ENCODE measurements at places on chromosomes 12 and 14.

DNA sequence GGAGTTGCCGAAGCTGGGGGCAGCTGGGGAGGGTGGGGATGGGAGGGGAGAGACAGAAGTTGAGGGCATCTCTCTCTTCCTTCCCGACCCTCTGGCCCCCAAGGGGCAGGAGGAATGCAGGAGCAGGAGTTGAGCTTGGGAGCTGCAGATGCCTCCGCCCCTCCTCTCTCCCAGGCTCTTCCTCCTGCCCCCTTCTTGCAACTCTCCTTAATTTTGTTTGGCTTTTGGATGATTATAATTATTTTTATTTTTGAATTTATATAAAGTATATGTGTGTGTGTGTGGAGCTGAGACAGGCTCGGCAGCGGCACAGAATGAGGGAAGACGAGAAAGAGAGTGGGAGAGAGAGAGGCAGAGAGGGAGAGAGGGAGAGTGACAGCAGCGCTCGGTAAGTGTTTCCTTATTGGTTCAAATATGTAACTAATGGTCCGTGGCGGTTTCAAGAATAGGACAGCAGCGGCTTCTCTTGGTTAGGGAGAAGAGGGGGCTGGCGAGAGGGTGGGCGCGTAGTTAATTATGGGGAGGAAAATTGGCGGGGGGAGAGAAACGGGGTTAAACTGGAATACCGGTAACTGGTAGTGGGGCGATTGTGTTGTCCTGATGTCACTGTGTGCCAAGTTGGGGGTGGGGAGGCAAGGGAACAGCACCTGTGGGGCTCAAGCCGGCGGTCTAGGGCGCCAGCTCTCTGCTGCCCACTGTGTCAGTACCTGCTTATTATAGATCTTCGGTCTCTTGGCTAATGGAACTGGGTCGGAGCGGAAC lies 8.4 kb downstream of the HOXC8 start:
- no peak for DNase-seq

- no peak for DNase-seq
These were observed 140.6 kb downstream of the ITPR2 start for GRCh38 chr12:26692407-26692806.

DNA sequence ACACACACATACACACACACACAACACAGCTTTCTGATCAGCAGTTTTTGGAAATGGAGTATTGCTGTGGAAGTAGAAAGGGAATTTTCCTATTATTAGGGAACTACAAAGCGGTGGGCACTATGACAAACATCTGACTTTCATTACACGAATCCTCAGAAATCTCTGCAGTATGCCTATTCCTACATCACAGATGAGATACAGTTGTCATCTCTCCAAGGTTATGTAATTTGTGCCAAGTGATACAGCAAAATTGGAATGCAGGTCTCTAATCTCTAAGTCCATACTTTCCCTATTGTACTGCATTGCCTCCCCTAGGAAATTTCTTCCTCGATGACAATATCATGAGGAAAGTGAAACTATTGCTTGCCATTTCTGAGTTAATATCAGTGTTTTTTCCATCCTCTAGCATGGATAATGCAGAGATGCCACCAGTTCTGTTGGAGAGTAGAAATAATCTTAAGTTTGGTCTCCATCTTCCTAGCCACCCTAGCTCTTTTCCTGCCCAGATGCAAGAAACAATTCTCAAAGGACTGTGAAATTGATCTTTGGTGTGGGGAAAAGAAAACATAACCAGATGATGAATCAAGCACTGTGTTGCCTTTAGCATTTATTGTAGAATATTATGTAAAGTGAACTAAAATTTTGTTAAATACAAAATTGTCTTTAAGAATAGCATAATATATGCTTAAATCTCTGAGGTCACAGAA lies 94.7 kb downstream of the ERGIC2 start:
- DNase-seq, result no peak

DNA sequence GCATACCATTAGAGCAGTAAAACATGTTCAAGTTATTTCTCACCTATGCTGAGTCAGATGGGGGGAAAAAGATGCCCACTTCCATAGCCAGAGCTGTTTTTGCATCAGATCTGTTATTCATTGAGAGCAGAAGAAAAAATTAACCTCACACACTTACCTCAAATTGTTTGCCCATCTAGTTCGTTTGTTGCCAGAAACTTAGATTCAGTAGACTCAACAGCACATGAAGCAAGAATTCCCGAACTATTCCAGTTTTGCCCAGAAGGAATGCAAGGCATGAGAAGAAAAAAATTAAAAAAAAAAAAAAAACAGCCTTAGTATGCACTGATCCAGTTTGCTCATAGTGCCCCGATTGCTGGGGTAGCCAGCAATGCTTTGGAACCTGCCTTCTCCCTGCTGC lies 12.4 kb upstream of the DPF3 start:
- DNase-seq, result peak; percentile 67

GRCh38 chr12:50271724-50272247 lies 11.5 kb downstream of the LIMA1 start:
- DNase-seq, result no peak

- DNase-seq, result no peak
These were observed 555.9 kb downstream of the VRK1 start for GRCh38 chr14:97353102-97353501.

DNA sequence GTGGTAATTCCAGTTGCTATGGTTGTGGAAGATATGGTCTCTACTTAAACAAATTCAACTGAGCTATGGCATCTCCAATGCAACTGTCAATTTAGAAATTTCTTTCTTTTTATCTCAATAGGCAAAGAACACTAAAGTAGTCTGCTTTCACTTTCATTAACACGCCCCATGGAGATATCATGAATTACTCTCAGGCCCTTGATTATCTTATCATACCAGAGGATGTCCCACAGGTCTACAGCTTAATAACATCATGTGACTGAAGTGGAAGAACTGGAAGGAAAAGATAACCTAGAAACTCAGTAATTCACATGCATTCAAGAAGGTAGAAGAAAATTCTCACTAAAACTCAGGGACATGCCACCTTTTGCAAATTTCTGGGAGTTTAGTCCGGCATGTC lies 114.3 kb downstream of the FLRT2 start:
- DNase-seq, result no peak

- DNase-seq, result no peak
These were observed 926.8 kb downstream of the BCL11B start for GRCh38 chr14:98345161-98345560.

GRCh38 chr12:78878459-78878858 lies 13.9 kb downstream of the SYT1 start:
- no peak for DNase-seq

- DNase-seq, result peak; percentile 56
These were observed 42.0 kb downstream of the GPHB5 start for GRCh38 chr14:63276492-63277342.

- no peak for DNase-seq
These were observed 11.7 kb upstream of the RPS6KL1 start for GRCh38 chr14:74934476-74935359.

DNA sequence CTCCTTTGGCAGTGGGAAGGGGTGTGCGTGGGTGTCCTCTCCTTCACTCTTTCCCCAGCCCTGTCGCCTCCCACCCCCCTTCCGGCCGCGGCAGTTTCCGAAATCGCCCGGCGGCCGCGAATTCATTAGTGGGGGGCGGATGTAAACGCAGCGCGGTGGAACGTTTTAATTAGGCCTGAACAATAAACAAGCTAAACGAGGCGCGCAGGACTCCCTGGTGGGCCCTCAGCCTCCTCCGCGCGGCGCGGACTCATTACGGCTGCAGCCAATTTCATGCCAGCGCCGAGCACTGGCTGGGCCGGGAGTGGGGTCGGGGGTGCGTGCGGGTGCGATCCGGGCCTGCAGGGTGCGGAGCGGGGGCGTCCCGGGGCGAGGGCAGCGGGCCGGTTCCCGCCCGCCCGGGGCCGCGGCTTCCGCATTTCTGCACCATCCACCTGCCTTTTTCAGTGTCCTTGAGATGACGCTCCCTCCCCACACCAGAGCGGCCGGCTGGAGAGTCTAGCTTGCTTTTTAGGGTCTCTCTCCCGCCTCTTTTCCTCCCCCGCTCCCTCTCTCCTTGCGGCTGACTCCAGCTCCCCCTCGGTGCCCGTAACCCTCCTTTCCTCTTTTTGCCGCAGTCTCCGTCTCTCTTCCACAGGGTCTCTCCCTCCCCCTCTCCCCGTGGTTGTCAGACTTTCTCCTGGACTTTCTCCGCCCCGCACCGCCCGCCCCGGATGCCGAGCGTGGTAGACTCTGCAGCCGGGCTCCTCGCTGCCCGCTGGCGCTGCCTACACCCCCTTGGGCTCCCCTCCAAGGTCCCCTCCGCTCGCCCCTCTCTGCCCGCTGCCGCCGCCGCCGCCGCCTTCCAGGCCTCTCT lies at the start of gene CISTR:
Gene CISTR, minus strand, starts transcription at position 644 of the 856 bp plus-strand sequence.
- DNase-seq, result no peak

DNA sequence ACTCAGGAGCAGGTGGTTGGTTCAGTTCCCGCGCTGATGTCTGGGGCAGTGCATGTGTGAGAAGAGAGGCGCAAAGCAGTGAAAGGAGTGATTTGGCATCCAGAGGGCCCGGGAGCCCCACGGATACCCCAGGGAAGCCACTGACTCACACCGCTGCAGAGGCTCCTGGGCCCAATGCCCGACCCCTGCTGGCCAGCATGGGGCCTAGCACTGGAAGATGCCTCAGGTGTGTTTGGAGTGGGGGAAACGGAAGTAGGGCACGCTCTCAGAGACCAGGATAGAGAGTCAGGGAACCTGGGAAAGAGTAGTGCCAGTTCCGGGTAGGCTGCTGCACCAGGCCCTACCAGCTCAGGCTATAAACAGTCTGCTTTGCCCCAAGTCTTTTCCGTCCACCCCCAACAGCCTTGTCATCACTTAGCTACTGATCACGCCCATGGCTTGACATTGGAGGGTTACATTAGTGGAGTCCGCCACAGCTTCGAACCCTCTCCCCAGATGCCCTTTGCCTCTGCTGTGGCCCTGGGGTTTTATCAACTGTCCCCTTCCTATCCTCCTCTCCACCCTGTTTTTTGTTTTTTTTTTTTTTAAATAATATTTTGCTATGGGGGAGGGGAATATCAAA lies 9.5 kb upstream of the CSAD start:
- DNase-seq, result peak; percentile 78

DNA sequence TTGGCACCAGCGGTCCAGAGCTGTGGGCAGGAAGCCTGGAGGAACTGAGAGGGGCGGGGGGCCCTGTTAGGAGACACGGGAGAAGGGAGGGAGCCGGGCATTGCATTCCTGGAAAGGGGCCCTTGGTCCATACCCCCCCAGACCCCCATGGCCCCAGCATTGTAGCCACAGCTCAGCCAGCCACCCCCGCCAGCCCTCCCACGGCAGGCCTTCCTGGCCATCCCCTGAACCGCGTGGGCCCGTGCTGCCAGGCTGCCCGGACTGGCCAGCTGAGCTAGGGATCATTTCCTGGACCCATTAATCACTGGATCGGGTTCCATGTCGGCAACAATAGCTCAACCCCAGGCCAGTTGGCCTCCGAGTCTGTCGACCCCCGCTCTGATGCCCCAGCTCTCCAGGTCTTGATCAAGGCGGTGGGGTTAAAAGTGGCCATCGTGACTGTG lies 39.8 kb upstream of the DIO3 start:
- DNase-seq, result no peak

GRCh38 chr14:81521356-81521755 lies 12.3 kb downstream of the SEL1L start:
- no peak for DNase-seq

- no peak for DNase-seq
These were observed 3.3 kb upstream of the RASAL1 start for GRCh38 chr12:113138826-113139225.

- no peak for DNase-seq
These were observed 54.5 kb upstream of the IGF1 start for GRCh38 chr12:102534899-102535298.

DNA sequence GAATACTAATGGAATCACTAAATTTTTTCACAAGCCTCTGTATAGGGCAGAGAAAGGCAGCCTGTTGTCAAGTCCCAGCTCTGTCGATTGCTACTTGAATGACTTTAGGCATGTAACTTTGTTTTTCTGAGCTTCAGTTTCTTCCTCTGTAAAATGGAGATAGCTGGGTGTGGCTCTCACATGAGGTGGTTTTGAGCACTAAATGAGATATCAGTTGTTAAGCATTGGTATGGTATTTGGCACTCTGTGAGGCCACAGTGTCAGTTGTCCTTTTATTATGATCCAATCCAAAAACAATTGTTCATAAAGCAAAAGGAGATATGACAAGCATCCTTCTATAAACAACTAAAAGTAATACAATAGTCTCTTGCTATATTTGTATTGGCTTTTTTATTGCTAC lies 120.6 kb downstream of the DUSP6 start:
- no peak for DNase-seq

GRCh38 chr12:52454411-52455201 lies 2.7 kb upstream of the KRT6B start:
- DNase-seq, result no peak

- no peak for DNase-seq
These were observed 10.7 kb downstream of the NKX2-1 start for GRCh38 chr14:36509069-36509917.

DNA sequence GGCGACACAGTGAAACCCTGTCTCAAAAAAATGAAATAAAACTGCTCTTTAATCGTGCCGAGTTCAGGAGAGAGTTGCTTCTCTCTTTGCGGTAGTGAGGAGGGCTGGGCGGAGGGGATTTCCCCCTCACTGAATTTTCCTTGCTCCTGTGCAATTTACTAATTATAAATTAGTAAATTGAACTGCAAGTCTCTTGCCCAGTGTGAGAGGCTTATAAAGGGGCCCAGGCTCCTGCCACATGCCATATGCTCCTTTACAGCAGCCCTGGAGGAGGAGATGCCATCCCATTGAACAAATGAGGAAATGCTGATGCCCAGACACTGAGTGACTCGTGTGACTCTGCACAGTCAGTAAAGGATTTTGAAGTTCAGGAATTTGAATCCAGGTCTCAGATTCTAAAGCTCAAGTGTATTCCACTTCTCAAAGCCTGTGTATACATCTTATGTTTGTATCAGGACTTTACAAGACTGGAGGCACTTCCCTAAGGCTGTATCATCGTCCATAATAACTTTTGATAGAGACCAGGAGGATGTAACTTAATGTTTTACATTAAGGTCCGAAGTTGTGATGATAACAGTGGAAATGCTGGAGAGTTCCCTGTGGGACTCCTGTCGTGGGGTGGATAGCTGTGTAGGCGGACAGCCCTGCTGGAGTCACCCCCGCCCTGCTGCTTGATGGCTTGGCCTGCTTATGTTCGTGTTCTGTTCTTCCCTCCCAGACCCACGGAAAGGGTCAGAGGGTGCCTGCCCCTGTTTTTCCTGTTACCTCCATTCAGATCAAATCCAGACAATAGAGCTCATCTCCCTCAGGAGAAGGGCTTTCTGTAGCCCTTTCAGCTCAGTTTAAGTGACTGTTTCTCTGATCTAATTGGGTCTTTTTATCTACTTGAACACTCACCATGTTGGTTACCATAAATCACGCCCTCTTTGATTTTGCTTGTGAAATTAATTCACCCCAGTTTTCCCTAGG lies 13.9 kb downstream of the PELI2 start:
- DNase-seq, result no peak

- DNase-seq, result peak; percentile 59
These were observed 17.6 kb upstream of the PLEKHH1 start for GRCh38 chr14:67515386-67516079.
